ENCODE measurements at places on chromosomes 7 and 10. TPM values are rescaled to one million over a fixed set of nuclear protein-coding genes. Genes with fewer than 3 reads are reported as not detected.

- DNase-seq, result peak; percentile 97
Observed at GRCh38 chr10:45594276-45595157, 78.1 kb downstream of the ZFAND4 start.

Gene FXYD4
- total RNA-seq, result not detected

Gene REEP3
- 17.4 TPM for total RNA-seq

GRCh38 chr7:118214051-118214832 lies 10.3 kb upstream of the ANKRD7 start:
- DNase-seq, result peak; percentile 86

Gene ADAM22
- 1.7 TPM for total RNA-seq

Gene IFIT1B
- total RNA-seq, result not detected

Measured in left ventricle myocardium superior (tissue), 1 donor.